ENCODE measurements at places on chromosomes 1 and 21.

DNA sequence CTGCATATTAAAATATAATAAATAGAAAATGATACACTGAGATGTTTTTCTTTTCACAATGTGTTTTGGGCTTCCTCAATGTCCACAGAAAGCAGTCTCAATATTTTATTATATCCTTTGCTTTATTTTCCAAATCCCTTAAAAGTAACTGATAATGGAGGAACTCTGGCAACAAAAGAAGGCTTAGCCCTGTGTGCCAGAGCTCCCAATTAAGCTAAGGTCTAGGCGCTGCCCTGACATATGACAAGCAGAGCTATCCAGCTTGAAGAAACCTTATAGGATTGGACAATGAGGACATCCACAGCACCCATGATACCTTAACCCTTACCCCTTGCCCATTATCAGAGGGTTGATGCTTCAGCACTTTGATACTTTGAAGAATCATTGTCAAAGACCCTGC, 12.9 kb upstream of the SHCBP1L start:
- DNase-seq: no peak

- DNase-seq: no peak
Measured at GRCh38 chr1:72917920-72918319, 635.6 kb upstream of the NEGR1 start.

- DNase-seq: no peak
Measured at GRCh38 chr1:165907256-165907857, 79.9 kb downstream of the UCK2 start.

GRCh38 chr1:176801514-176802020, 338.6 kb downstream of the PAPPA2 start:
- DNase-seq: no peak

DNA sequence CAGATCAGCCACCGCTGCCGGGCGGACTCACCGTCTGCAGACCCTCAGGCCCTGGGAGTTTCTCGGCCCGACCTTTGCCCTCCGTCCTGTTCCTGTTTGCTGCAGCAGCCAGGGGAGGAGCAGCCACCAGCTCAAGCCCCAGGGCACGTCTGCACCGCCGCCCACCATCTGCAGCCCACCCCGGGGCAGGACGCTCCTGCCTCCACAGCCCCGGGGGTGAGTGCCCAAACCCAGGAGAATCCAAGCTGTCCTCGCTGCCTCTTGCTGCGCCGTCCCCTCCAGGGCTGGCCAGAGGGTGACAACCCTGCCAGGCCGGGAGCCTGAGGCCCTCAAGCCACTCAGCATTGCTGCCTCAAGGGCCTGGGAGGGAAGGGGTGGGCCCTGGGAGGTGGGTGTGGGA, 1.2 kb upstream of the SLC25A34 start:
- no peak for DNase-seq

- no peak for DNase-seq
Measured at GRCh38 chr1:74504933-74505512, 7.4 kb downstream of the LRRC53 start.

DNA sequence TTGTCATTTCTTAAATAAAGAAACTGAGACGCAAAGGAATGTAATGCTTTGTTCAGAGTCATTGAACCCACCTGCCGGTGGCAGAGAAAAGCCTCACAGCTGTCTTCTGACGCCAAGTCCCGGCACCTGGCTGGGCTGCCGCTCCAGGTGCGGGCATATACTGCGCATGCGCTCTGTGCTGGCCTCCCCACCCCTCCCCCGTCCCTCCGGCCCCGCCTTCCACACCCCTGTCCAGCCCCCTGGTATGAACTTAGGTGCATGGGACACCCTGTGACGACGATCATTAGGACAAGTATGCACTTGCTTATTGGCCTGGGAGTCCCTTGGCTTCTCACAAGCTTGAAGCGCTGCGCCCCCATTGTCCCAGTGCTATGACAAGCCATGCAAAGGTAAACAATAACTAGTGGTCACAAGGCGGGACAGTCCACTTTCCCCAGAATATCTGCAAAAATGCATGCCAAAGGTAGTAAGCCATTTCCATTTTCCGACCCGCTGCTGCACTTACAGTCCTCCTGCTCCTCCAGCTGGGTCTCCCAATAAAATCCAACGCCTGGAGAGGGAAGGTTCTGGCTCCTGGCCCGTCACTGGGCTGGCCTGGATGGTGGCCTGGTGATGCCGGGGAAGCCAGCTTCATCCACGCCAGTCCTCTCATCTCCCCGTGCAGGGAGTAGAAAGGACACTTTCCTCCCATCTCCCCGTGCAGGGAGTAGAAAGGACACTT, 100.4 kb downstream of the PSMG1 start:
- no peak for DNase-seq

- no peak for DNase-seq
Measured at GRCh38 chr1:181122222-181122621, 33.7 kb downstream of the IER5 start.

- DNase-seq: no peak
Measured at GRCh38 chr1:53454019-53454418, 5.2 kb upstream of the DMRTB1 start.

DNA sequence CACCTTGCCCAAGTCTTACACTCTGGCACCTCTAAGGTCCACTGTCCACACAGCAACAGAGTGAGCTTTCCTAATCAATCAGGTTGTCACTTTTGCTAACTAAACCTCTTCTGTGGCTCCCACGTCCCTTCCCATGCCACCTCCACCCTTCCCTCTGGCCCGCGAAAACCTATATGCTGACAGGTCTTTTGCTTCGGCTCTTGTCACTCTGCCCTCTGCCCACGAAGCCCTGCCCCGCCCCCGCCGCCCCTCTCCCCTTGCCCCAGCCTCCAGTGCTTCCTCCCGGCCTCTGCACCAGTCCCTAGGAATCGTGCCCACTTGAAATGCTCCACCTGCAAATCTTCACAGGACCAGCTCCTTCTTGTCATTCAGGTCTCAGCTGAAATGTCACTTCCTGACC, 8.1 kb downstream of the TP53BP2 start:
- DNase-seq: no peak

DNA sequence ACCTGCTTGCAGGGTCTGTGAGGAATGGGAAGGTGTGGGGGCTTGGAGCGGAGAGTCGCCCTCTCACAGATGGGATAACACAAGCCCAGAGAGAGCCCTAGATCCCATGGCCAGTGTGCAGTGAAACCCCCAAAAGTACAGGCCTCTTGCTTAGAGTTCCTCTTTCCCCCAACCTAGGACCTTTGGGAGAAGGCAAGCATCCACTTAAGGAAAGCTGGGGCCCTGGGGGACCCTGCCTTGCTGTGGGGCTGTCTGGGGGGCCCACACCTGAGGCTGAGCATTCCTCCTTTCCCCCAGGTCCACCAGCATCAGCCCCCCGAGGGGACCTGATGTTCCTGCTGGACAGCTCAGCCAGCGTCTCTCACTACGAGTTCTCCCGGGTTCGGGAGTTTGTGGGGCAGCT, 1.1 kb downstream of the VWA1 start:
- no peak for DNase-seq

GRCh38 chr1:111556325-111557037, 53.0 kb upstream of the ADORA3 start:
- DNase-seq: no peak

GRCh38 chr1:54273795-54274163, 73.8 kb downstream of the MRPL37 start:
- DNase-seq: peak; percentile 91

DNA sequence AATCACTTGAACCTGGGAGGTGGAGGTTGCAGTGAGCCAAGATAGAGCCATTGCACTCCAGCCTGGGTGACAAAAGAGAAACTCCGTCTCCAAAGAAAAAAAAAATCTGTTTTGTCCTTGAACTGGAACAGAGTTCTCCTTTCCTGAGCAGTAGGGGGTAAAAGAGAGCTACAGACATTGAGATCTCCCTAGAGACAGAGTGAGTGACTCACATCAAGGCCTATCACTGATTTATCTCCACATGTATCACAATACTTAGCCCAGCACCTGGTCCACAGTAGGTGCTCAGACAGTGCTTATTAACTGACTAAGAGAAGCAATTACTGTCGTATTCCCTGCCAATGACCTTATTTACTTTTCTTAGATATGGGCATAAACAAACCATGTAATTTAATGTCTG, 354.1 kb upstream of the C1orf87 start:
- no peak for DNase-seq

DNA sequence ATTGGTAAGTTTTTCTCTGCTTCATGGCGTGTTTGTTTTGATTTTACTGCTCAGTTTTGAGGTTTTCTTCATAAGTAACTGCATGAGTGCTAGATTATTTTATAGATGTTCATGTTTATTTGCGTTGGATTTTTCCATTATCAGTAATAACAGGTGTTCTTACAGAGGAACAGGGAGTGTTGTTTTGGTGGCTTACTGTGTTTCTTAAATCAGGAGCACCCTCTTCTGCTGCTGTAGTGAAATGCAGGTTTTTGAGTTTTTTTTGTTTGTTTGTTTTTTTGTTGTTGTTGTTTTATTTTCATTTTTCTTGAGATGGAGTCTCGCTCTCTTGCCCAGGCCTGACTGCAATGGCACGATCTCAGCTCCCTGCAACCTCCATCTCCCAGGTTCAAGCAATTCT, 32.6 kb downstream of the CTBS start:
- no peak for DNase-seq

- no peak for DNase-seq
Measured at GRCh38 chr1:77139389-77139788, 79.8 kb downstream of the PIGK start.

DNA sequence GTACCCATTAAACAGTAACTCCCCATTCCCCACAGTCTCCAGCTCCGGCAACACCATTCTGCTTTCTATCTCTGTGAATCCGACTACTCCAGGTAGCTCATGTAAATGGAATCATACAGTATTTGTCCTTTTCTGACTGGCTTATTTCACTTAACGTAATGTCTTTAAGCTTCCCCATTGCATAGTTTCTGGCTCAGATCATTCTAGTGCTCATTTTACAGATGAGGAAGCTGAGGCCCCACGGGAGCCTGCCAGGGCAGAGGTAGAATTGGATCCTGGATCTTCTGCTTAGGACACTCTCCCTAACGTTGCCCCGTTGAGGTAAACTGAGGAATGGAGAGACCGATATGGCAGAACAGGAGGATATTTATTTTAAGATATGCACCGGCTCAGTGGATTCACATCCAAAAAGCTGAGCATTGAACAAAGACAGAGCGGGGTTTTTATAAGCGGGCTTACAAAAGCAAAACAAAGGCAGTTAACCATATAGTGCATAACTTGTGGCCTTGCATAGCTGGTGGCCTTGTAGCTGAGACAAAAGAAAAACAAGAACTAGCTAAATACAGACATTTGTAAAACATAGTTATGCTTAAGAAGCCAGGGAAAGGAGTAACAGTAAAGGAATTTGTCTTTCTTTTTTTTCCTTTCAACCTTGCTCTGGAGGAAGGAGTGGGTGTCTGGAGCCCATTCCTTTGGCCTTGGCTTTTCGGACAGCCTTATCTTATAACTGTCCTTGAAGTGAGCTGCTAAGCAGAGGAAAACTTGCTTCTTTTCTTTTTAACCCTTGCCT, 15.3 kb upstream of the KLHDC8A start:
- DNase-seq: no peak

DNA sequence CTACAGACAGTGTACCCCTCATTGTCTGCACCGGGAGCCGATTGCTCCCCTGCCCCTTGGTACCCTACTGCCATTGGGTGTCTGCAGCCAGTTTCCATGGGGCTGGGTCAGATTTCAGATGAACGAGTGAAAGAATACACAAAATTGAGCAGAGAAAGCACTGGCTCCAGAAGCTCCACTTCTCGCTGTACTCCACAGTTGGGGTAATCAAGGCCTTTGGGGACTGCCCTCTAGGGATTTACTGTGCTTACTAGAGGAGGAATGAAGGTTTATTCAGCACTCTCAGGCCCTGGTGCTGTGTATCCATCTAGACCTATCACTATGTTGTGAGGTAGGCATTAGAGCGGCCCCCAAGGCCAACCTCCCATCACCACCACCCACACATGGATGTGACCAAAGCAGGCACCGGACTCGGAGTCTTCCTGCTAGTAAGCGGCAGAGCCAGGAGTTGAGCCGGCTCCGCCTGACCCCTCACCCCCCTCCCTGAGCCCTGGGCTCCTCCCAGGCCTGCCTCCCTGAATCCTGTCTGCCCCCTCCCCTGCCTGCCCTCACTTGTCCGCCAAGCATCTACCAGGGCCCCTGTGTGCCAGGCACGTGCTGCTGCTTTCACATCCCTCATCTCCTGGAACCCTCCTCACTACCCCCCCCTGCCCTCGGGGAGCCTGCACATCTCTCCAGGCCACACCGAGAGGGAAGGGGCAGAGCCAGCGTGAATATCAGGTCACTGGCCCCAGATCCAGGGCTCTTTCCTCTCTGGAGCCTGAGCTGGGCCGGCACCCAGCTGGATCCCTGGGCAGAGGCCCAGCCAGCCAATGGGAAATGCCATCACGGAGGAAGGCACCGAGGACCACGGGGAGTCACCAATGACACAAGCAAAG, 23.3 kb downstream of the KCNN3 start:
- no peak for DNase-seq

DNA sequence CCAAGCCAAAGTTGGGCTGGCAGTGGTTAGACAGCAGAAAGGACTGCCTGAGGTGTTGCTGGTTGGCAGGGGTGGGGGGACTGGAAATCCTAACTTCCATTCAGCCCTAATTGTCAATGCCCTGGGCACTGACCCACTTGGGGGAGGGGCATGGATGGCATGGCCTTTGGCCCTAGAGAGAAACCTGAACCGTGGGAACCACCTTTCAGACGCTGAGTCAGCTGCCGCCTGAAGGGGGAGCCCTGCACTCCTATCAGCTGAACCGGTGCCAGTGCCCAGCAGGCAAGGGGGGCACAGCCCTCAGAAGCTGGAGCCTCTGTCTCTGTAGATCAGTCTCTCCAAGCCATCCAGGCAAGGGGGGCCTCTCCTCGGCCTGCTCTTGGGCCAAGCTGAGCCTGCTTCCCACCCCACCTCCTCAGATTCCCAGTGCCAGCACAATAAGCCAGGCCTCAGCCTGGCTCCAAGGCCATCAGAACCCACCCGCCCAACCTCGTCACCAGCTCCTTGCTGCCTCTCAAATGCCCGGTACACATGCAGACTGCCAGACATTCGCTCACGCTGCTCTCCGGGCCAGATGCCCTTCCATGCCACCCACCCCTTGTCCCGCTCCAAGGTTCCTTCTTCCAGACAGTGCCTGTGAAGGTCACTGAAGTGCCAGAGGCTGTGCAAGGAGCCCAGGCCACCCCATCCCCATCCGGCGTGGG, 11.6 kb downstream of the TINAGL1 start:
- DNase-seq: no peak

DNA sequence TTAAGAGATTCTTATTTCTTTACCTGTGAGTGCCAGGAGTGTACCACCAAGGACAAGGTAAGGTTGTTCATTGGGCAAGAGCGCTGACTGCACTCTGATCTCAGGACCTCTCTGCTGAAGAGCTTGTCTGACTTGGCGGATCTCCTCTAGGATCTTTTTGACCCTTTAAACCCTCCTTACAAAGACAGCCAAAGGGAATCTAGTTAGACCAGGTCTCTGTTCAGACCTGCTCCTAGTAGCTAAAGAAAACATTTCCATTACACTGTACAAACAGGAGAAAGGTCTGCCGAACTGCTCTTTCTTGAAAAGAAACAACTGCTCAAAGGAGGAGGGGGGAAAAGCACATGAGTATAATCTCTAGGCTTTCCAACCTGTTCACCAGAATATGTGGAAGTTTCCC, 49.3 kb downstream of the SMYD2 start:
- no peak for DNase-seq

GRCh38 chr21:44801468-44802395, at the start of gene UBE2G2:
Gene UBE2G2 (minus strand): TSS chr21:44801820. CDS start chr21:44801748, 72 bp downstream.
- no peak for DNase-seq

- DNase-seq: no peak
Measured at GRCh38 chr1:115838431-115839028, 2.4 kb downstream of the NHLH2 start.
